CD4-positive, alpha-beta T cell treated with Interleukin-17A for 1 hour (primary cell): ENCODE measurements at places on chromosomes 12 and 14.

- no peak for DNase-seq
Measured at GRCh38 chr12:116502989-116503496, 56.1 kb upstream of the MAP1LC3B2 start.

DNA sequence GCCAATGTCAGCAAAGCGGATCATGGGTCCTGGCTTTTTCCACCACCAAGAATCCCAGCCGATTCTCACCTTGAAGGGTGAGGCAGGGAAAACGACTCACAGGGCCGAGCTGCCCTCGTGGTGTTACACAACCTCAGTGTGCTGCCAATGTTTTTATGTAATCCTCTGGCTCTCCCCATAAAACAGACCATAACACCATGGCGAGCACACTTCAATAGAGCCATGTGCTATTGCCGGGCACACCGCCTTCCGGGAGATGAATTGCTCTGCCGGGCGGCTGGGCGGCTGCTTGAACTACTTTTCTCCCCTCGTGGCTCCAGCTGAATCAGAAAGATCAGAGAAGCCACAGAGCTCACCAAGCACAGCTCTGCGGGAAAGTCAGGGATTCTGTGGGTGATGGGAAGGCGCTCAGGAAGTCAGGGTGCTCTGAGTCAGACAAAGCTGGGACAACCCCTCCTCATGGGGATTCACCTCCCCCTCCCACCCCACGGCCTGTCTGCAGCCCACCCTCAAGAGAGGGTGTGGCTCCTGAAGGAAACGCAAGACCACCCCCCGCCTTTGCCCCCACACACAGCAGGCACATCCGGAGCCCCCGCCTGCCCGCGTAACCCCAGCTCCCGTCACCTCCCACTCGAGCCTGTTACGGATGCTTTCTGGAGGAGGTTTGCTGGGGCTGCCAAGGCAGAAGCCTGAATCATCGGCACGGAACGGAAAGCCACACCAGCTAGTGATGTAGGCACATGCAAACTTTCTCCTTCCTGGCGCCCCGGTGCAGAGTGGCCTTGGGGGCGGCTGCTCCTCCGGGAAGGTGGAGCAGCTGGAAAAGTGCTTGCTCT is 1.8 kb downstream of the GALNT9 start:
- no peak for DNase-seq

DNA sequence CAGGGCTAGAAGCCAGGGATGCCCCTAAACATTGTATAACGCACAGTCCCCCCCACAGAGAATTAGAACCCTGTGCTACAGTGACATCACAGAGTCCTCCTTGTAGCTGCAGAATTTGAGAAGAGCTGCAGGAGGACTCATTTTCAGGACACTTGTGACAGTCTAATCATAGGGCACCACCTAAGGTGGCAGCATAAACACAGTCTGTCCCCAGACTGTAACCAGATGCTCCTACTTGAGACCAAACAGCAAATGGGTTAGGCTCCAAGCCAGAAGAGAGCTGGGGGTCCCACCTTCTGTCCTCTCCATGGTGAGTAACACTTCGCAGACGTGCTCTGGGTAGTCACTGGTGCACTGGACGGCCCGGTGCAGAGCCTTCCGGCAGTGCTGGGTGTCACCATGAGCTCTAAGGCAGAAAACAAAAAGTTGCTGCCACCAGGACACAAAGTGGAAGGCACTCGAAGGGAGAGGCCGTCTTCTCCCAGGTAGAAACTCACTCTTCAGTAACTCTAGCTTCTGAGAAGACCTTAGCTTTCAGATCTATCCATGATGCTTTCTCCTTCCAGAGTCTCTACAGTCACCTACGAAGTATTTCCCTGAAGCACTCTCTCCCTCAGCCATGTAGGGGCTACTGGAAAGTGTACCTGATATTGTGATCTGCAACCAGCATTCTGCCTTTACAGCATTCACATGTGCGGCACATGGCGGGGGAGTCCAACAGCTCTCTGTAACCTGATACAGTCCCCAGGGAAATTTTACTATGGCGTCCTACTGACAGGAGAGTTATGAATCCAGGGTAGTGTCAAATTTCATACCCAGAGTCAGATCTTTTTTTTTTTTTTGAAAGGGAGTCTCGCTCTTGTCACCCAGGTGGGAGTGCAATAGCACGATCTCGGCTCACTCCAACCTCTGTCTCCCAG is 17.1 kb downstream of the FICD start:
- no peak for DNase-seq

DNA sequence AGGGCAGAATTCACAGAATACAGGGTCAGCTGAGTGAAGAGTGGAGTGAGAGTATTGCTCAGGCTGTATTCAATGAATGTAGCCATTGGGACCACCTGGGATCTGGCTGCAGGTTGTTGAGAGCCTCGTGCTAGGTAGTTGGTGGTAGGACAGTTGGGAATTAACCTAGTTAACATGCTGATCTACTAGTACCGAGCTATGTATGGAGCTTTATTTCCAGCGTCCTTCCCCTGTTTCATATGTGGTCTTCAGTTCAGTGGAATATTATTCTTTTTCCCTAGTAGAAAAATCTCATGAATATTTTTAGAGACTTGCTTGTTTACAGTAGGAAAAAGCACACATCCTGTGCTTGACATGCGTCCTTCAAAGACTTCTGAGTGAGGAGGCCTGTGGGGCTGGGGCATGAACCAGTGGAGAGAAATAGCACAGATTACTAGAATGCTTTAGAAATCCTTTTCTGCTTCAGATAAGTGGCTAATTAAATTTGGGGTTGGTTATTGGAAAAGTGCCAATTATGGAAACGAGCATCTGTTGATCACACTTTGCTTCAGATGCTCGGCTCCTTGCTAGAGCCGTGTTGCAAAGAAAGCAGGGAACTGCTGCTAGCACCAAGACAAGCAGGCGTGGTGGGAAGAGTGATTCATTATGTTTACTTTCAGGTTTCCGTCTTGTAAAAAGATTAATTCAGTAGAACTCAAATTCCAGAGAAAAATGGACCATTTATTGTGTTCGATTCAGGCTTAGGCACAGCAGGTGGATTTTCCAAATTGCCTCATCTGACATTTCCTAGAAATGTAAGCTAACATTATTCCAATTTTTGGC is 53.6 kb downstream of the ARF6 start:
- peak; percentile 43 for DNase-seq

- DNase-seq: no peak
Measured at GRCh38 chr14:102408724-102409123, 46.0 kb downstream of the TECPR2 start.

- DNase-seq: peak; percentile 55
Measured at GRCh38 chr12:67590149-67590790, 58.3 kb upstream of the DYRK2 start.

DNA sequence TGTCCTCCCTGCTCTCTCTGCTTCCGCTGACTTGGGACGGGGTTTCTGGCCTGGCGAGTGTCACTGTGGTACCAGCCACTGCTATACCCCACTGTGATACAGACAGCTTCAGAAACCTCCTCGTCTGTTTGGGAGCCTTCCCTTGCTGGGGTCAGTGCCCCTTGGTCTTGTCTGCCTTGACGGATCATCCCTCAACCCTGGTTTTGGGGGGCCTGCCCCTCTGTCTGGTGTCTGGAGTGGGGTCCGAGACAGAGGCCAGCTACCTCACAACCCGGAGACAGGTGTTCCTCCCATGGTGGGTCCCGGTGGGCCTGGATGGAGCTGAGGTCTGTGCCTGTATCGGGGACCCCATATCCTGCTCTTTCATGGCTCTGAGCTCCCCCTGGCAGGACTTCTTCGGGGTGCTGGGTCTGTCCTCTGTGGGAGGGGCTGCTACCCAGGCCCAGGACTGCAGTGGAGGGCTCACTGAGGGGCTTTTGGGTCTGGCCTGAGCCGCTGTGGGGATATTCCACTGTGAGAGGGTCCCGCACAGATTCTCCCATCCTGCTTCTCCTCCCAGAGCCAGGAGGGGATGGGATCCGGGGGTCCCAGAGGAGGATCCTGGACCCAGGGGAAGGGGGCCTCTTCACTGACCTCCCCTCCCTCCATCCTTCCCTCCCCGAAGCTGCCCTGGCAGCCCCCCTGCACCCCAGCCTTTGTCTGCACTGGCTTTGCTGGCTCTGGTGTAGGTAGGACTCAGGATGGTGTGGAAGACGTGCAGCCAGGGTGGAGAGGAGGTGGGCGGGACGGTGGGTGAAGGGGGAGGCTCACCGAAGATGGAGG is 365.5 kb downstream of the TMEM121 start:
- no peak for DNase-seq

DNA sequence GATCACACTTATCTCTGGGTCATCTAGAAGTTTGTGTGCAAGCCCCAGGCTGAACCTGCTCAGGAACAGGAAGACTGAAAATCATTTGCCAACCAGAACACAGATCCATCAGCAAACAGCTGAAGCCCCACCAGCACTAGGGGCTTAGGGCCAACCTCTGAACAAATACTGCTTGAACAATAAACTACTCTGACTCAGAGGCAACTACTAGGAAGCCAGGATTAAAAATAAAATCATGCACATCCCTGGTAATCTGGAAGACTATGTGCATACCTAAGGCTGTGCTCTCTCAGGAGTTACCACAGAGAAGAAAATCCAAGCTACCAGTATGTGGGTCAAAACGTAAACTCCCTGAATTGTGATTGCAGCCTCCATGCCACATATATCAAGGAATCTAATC is 15.9 kb downstream of the GALNT8 start:
- DNase-seq: no peak

- DNase-seq: no peak
Measured at GRCh38 chr12:46131732-46132469, 136.9 kb downstream of the SLC38A1 start.

- DNase-seq: peak; percentile 39
Measured at GRCh38 chr12:1533205-1533601, 61.2 kb downstream of the FBXL14 start.

DNA sequence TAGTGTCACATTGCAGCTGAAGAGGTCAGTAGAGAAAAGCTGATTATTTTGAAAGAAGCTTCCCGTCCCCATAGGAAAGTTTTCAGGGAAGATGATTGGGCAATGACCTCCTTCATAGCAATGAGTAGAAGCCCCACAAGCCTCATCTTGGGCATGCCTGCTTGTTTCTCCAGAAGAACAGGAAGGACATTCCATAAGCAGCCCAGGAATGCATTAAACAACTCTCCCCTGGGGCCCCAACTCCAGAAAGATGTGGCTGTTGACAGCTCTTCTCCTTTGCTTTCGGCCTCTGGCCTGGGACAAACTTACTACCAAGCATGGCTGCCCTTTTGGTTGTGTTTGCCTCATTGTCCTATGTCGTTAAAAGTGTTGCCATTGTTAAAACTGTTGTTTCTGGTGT is 5.7 kb upstream of the VDR start:
- DNase-seq: no peak

DNA sequence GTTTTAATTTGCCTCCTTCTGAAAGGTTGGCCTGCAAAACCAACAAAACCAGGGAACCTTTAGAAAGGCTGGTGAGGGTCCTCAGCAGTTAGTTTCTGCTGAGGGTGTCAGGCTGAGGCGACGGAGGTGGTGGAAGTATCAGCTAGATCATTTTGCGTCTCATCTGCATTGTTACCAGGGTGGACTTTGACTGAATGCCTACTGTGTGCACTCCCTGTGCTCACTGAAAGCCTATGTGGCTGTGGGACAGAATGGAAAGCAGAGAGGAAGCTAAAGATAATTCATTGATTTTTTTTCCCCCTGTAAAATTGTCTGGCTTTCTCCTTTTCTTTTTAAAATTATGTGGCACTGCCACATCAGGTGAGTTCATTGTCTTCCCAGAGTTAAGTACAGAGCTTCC is 68.4 kb upstream of the SRSF5 start:
- no peak for DNase-seq

- DNase-seq: no peak
Measured at GRCh38 chr14:84361476-84361875, 1168.5 kb upstream of the FLRT2 start.

GRCh38 chr12:91551927-91552326 is 369.3 kb upstream of the DCN start:
- no peak for DNase-seq

DNA sequence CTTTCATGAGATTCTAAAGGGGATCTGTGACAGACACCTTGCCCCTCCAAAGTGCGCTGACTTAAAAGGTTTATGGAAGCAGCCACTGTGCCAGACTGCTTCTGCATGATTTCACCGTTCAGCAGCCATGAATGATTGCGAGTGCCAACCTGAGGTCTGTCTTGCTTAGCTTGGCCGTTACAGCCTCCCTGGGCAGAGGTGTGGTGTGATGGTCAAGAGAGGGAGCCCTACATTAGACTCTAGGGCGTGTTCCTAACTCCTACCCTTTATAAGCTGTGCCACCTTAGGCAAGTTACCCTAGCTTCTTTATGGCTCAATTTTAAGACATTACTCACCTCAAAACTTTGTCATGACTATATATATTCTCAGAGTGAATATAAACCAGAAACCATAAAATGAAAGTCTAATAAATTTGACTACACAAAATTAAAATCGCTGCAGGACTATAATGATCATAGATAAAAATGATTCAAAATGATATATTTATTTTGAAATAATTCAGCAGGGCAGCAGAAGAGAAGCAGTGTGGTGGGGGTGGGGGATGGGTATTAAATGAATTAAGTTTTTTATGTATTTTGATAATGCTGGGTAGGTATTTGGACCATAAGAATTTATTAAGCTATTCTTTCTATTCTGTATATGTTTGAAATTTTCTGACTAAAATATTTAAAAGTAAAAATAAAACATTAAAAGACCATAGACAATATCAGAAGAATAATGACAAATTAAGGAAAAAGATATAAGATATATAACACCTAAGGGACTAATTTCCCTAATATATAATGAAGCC is 47.7 kb upstream of the MBIP start:
- DNase-seq: no peak
